ENCODE measurements at places on chromosomes 7 and 10. TPM values are rescaled to one million over a fixed set of nuclear protein-coding genes. Genes with fewer than 3 reads are reported as not detected.

Gene CNNM2
- total RNA-seq = 9.6 TPM

Gene ASAH2
- total RNA-seq = 2.5 TPM

- H3K27me3 ChIP-seq = no peaks in the 10 kb centered on the region
- DNase-seq = no peak
- no peaks in the 10 kb centered on the region for H3K4me1 ChIP-seq
- H3K36me3 ChIP-seq = no peaks in the 10 kb centered on the region
- H3K4me3 ChIP-seq = no peak overlapping the region
Observed at GRCh38 chr10:18607503-18608378, 43.6 kb downstream of the NSUN6 start.

- no peak for DNase-seq
- no peaks in the 10 kb centered on the region for H3K4me1 ChIP-seq
- no peak overlapping the region for H3K4me3 ChIP-seq
- H3K36me3 ChIP-seq = no peaks in the 10 kb centered on the region
- no peaks in the 10 kb centered on the region for H3K27me3 ChIP-seq
Observed at GRCh38 chr7:31767686-31768358, 80.8 kb downstream of the PPP1R17 start.

Gene HOXA2
- 2.0 TPM for total RNA-seq

Measured in vagina (tissue), 2 donors.